HS-5 (cell line): ENCODE measurements at places on chromosomes 2 and 18.

- DNase-seq = no peak
Observed at GRCh38 chr2:127415593-127416505, 2.4 kb upstream of the PROC start.

GRCh38 chr2:132560562-132560961, 109.4 kb downstream of the LYPD1 start:
- DNase-seq = no peak

GRCh38 chr18:44798433-44799048, 117.9 kb downstream of the SETBP1 start:
- DNase-seq = no peak

- DNase-seq = no peak
Observed at GRCh38 chr2:190318931-190319554, 583 bp downstream of the HIBCH start.

- no peak for DNase-seq
Observed at GRCh38 chr2:188050726-188051125, 240.9 kb upstream of the GULP1 start.

DNA sequence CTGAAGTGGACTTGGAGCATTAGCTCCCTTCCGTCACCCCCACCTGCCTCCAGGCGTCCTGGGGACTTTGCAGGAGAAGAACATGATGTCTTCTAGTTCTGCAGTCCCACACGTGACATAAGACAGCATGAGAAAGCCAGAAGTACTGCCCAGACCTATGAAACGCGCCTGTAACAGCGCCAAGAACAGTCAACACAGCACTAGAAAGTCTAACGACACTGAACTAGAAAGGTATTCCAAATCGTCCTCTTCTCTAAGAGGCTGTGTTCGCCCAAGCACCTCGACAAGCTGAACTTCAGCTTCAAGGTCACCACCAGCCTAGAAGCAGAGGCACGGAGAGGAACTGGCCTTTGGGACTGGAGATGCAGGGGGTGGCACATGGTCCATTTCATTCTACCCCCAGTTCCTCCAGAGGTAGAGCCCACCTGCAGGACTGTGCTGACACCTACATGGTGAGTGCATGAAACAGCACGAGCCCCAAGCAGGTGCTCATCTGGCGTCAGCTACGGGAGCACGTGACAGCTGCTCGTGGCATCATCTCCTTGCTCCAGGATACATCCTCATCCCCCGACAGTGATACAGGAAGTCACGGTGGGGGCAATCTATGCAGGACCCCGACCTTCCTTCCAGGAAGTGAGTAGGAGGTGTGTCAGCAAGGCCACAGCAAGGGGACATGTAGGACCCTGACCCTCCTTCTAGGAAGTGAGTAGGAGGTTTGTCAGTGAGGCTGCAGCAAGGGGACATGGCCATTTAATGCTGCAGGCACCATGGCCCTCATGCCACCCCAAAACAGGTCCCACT, 3.7 kb downstream of the HDAC4 start:
- no peak for DNase-seq

DNA sequence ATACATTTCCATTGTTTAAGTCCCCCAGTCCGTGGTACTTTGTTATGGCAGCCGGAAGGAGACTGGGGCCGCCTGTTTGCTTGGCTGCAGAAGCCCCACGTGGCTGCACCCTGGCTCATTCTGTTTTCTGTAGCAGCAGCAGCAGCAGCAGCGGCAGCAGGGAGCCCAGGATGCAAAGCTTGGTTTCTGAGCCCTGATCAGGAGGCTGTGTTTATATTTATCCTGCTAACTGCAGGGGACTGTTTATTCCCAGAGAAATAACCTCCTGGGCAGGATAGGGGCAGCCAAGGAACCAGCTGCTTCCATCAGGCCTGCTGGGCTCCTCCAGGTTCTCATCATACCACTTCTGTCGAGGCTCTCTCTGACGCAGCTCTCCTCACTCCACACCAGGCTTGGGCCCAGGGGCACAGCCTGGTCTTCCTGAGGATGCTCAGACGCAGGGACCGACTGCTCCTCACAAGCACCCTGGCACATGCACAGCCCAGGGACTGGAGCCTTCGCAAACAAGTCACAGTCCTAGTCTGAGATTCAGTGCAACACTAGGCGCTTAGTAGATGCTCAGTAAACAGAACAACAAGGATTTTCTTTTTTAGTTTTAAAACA, 139.0 kb downstream of the MSH2 start:
- no peak for DNase-seq

- DNase-seq = no peak
Observed at GRCh38 chr2:75596784-75597183, 36.0 kb upstream of the EVA1A start.

GRCh38 chr2:135985826-135986393, 484 bp upstream of the DARS1 start:
- DNase-seq = no peak

DNA sequence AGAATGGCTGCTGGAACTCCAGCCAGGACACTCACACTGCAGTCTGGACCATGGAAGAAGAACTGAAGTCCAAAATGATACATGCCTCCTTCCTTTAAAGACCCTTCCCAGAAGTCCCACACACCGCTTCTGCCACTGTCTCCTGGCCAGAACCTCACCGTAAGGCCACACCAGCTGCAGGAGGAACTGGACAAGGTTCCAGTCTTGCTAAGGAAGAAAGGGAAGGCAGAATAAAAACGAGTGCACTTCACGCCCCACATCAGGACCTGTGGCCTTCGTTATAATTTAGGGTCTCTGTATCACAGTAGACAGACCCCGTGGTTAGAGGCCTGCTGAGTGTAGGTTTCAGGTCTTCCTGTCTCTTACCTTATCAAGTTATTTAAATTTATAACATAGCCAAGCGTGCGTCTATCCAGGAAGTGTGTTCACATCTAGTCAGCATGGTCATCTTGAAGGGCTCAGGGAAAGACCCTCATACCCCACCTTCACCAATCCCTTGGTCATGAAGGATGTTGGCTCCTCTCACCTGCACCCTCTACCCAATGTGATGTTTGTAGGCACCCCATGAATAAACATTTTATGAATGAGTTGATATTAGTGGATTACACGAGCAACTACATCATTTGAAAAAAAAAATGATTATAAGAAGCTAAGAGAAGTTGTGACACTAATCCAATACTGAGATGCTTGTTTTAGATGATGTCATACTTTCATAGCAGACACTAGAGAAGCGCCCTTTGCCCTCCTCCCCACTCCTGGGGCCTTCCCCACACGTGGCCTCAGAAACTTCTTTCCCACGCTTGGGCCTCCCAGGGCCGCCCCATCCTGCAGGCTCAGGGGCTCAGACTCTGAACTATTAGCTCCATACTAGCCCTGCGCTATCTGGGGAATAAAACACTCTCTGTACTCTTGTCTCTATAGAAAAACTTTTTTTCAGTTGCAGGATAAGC, 157.6 kb downstream of the FAM210A start:
- DNase-seq = no peak

- DNase-seq = no peak
Observed at GRCh38 chr2:99659874-99660273, 170.1 kb upstream of the REV1 start.

GRCh38 chr2:31333527-31334183, 80.9 kb downstream of the XDH start:
- DNase-seq = peak; percentile 63

GRCh38 chr18:48754993-48755473, 195.7 kb downstream of the SMAD7 start:
- DNase-seq = no peak

GRCh38 chr2:108605947-108606346, 71.7 kb downstream of the LIMS1 start:
- no peak for DNase-seq

DNA sequence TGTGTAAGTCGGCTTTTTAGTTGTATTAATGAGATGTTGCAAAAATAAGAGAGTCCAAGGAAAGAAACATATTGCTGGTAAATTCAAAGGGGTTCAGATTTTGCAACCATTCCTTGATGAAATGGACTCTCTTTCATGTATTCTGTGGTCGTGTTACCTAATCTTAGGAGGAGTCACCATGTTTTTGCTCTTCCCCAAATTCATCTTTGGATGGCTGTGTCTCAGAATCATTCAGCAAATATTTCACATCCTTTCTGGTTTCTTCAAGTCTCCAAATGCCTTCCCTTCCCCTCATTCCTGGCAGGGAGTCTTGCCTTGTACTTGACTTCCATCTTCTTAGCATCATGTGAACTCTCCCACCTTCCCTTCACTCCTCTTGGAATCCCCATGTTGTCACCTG, 66.1 kb downstream of the PTPRM start:
- no peak for DNase-seq

DNA sequence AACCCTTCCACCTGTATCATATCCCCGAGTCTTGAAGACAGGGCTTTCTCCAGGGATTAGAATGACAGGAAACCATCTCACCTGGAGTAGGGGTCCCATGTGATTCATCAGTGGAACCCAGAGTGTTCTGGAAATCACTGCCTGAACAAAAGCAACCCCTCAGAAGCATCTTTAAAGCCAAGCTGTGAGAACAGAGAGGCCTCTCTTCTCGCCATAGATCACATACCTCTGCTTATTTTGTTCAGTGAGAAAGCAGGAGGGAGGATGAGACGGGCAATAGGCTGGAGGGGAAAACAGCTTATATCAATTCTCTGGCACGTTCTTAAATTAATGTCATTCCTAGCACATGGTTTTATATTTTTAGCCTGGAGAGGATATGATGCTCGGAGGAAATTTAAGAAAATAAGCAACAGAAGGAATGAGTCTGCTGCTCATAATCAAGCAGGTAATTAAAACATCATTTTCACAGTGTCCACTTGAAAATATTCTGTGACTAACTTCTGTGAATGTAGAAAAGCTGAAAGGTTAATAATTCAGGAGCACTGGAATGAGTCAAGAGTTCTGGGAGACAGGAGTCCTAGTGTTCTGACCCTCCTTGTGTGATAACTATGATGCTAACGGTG, 213.6 kb upstream of the SP5 start:
- DNase-seq = no peak

DNA sequence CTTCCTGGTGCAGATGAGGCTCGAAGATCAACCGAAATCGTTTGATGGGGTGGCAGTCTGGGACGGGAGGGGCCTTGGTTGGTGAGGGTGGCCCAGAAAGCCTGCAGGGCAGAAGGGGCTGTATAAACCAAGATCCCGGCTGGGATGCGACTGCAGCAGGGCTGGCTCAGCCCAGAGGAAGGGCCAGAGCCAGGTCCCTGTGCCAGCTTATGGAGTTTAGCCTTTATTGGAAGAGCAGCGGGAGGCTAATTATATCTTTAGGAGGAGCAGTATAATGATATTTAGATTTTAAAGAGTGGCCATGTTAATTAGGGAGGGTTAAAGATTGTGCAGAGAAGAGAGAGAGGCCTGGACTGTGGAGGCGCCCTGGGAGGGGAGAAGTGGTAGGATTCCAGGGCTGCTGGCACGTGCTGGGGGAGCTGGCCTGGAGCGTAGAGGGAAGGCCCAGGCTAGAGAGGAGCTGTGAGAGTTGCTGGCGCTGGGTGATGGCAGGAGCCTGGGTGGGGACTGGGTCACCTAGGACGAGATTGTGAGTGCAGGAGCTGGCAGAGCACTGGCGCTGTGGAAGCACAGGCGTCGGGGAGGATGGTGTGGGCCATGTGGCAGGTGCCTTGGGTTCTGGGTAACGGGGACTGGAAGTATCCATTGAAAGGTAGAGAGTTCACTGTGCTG, 25.1 kb downstream of the TRAF3IP1 start:
- DNase-seq = no peak

DNA sequence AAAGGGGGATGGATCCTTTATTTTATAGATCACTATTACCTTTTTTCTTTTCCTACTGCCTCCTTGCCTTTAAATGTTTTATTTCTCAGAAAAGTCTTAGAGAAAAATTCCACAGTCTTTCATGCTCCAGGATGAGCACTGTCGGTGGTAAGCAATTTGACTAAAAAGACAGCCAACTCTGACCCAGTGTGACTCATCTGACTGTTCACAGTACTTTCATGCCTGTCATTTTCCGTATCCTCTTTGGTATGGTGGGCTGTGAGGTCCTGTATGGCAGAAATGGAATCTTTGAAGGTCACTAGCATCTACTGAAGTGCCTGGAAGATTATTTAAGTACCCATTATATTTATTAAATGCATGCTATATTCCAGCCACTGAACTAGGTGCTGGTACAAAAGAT, 2.1 kb upstream of the RFTN2 start:
- no peak for DNase-seq

- no peak for DNase-seq
Observed at GRCh38 chr18:55302167-55302833, 285.7 kb downstream of the TCF4 start.

DNA sequence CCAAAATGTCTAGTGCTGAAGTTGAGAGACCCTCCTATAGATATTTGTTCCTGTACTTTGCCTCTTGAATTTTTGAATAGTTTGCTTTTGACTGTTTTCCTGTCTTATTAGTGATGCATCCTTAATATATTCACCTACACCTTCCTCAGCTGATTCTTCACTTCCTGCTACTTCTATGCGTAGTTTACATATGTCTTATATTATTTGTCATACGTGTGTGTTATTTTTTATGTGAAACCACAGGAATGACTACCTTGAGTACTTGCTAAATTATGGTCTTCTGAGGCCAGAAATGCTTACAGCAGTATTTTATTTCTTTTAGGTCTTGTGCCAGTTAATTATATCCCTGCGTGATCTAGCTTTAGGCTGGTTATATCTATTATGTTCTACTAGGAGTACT, 9.9 kb downstream of the UBE2E3 start:
- DNase-seq = no peak

- DNase-seq = no peak
Observed at GRCh38 chr2:43736637-43737036, 37.2 kb upstream of the DYNC2LI1 start.

DNA sequence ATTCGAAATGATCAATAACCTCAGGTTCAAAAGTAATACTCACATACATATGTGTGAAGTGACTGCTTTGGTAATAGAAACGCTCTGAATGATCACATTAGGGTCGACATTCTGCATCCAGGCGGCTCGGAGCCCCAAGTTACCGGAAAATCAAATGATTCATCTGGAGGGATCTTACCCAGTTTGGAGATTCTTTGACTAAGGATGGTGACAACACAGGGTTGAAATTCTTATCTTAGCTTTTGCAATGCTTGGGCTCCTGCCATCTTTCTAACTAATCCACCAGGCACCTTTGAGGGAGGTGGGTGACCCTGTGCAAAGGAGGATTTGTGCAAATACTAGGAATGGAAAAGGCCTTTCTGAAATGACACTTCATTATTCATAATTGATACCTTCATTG, 10.8 kb downstream of the GBX2 start:
- no peak for DNase-seq

DNA sequence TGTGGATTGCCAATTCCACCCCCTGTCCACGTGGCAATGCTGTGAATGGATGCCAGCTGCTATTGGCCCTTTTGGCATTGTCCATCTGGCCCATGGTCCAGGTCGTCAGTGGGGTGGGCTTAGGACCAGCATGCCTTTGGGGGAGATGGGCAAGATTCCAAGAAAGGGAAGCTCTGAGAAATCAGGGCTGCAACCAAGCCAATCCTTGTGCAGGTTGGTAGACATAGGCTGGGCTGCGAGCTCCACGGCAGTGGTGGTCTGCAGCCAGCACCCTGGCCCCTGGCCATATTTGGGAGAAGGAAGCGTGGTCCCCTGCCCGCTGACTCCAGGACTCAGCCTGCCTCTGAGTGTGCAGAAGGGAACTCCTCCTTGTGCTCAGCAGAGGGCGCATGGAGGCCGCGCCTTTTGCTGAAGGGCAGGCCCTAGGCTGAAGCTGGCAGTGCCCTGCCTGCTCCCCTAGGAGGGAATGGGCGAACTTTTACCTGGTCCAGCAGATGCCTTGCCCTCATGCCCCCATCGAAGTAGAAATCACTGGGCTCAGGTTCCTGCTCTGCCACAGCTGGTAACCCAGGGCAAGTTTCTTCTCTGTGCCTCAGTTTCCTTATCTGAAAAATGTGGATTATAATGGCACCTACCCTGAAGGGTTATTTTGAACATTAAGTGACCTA, 5.4 kb downstream of the SPR start:
- DNase-seq = no peak
